CD8-positive, alpha-beta T cell (primary cell): ENCODE measurements at places on chromosomes 6 and 20.

DNA sequence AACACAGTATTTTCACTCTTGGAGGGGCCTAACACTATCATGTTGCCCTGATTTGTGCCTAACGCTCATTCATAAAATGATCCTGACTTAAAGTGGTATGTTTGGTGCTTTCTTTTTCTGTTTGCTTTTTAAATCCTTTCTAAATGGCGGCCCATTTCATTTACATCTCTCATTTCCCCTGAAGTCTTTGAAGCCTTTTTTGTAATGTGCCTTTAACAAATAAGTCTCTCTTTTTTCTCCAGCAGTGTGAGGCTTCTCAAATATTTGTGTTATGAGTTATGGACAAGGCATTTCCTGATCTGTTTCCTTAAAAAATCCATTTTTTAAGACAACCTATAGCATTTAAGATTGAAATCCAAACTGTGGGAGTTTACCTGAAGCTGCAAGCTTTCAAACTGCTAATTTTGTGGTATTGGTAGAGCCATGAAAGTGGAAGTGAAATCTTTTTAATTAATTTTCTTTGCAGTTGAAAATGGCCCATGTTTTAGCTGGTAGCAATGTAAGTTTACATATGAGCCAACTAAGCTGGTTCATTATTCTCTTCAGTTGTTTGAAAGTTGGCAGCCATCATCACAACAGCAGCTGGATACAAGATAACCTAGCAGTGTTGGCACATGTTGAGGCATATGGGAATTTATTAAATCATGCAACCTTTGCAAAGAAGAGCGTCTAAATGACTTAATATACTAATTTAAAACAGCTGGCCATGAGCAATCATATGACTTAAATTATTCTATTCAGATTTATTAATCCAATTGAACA, 469.7 kb downstream of the CDKAL1 start:
- DNase-seq: no peak

DNA sequence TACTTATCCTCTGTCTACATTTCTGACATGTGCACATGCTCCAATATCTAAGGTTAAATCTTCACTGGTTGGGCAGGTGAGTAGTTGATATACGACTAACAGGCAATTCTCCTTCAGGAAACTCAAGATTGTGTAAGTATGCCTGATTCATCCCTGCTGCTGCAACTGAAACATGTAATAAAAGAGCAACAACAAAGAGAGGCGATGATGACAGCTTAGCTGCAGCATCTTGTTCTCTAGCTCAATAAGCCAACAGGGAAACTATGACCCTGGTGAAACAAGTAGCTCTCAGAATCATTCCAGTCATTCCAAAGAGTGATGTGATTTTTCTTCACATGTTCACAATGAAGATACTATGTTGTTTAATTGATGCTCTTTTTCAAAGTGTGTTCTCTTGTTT, 74.4 kb downstream of the ELOVL4 start:
- DNase-seq: no peak

DNA sequence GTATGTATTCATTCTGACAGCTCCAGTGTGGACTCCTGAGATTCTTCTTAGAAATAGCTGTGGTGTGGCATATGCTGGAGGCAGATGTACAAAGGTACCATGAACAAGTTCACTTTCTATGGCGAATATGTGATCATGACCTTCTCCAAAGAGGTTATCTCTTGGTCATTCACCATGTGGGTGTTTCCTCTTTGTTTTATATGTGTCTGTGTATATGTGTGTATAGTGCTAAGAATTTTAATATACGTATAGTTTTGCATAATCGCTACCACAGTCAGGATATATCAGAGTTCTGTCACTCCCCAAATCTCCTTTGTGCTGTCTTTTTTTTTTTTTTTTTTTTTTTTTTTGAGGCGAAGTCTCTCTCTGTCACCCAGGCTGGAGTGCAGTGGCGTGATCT, 47.1 kb downstream of the PHACTR2 start:
- DNase-seq: no peak

- DNase-seq: no peak
Observed at GRCh38 chr6:34583461-34583860, 27.3 kb upstream of the SPDEF start.

GRCh38 chr6:85569323-85569722, 24.3 kb downstream of the SNX14 start:
- no peak for DNase-seq

DNA sequence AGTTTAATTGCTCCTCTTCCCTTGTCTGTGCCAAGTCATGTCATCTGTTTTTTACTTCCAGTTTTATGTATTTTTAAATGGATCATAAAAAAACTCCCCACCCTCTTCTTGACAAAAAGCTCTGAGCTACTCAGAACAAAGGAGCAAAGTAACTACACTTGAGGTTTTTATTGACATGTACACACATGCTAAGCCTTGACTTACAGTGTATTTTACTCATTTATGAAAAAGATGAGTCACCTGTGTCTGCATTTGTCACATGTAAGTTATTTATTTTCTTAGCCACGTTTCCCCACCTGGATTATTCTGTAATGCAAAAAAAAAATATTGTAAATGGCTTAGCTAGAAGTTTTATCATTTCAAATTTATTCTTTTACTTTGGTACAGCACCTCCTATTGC, 628.8 kb upstream of the SLC35B3 start:
- no peak for DNase-seq

DNA sequence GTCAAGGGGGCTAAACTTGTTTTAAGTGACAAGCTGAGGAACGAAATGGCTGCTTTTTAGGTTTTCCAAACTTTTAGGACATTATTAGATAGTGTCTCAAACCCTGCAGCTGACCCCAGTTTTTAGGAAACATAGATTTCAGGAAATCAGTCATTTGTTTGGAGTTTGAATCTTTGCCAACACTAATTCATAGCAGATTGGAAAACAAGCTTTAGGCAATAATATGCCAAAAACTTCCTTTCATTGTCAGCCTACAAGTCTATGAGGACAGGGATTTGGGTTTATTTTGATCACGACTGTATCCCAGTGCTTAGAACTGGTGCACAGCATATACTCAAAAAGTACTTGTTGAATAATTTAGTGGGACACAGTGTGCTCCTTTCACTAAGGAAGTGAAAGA, 123.2 kb downstream of the TINAG start:
- DNase-seq: no peak

DNA sequence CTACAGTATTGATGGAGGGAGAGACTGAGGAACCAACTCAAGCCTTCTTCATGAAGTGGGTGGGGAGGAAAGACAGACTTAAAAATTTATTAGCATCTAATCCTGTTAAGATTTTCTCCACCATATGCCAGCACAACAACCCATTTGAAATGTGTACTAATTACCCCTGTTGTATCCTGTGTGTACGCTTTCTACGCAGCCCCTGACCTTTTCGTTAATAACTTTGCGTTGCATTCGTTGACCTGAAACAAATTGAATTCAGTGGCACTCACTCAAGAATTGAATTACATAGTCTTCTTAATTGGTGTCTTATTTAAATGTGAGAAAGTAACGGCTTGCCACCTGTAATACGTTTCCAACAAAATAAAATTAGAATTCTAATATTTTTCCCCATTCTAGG, 113.9 kb downstream of the LINC00237 start:
- DNase-seq: no peak

GRCh38 chr20:20410678-20411077, 42.8 kb downstream of the INSM1 start:
- no peak for DNase-seq

- DNase-seq: no peak
Observed at GRCh38 chr6:161369339-161369738, 95.5 kb upstream of the AGPAT4 start.

- no peak for DNase-seq
Observed at GRCh38 chr6:137845460-137845859, 21.6 kb upstream of the TNFAIP3 start.

GRCh38 chr20:45100563-45101245, at the start of gene KCNS1:
Gene KCNS1 (minus strand): TSS chr20:45101127. CDS start chr20:45099236, 1,891 bp downstream.
- no peak for DNase-seq

DNA sequence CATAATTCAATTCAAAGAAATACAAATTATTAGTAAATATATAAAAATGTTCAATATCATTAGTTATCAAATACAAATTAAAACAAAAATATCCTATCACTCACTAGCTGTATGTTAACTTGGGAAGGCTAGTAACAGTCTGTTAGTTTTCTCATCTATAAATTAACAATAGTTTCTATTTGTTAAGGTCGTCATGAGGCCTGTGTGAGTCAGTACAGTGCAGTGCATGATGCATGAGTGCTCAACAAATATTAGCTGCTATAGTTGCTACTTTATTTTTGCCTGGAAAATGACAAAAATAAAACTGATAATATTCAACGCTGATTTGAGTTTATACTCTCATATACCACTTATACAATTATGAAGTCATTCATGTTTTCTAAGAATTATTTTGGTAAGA, 401.6 kb upstream of the RUNX2 start:
- DNase-seq: no peak

GRCh38 chr6:52522151-52522626, 54.7 kb downstream of the TRAM2 start:
- DNase-seq: no peak

DNA sequence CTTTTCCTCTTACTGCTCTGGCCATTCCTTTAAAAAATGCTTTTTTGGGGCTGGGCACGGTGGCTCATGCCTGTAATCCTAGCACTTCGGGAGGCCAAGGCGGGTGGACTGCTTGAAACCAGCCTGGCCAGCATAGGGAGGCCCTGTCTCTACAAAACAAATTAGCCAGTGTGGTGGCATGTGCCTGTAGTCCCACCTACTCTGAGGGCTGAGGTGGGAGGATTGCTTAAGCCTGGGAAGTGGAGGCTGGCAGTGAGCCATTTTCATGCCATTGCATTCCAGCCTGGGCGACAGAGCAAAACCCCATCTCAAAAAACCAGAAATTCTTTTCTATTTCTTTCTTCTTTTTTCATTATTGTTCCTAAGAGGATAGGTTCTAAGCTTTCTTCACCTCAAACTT, 36.9 kb upstream of the RNF144B start:
- no peak for DNase-seq

DNA sequence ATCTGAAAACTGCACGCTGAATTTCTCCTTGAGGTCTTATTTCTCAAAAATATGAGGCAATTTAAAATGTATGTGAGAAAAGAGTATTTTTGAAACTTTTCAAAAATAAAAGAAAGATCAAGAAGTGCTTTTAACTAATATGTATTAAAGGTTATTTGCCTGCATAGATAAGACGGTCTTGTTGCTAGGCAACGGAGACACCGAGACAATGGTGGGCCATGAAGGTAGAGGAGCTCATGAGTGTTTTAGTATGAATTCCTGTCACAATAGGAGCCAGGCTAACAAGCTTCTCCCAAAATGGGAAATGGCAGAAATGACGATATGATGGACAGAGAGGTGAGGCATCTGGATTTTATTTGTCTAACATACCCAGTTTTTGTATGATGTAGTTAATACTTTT, 308.2 kb downstream of the SLC35F1 start:
- DNase-seq: no peak

- no peak for DNase-seq
Observed at GRCh38 chr6:51459958-51460357, 627.5 kb downstream of the PKHD1 start.

GRCh38 chr20:36519944-36520343, 21.4 kb upstream of the MYL9 start:
- DNase-seq: no peak

- DNase-seq: no peak
Observed at GRCh38 chr6:126302191-126302590, 37.7 kb upstream of the CENPW start.

DNA sequence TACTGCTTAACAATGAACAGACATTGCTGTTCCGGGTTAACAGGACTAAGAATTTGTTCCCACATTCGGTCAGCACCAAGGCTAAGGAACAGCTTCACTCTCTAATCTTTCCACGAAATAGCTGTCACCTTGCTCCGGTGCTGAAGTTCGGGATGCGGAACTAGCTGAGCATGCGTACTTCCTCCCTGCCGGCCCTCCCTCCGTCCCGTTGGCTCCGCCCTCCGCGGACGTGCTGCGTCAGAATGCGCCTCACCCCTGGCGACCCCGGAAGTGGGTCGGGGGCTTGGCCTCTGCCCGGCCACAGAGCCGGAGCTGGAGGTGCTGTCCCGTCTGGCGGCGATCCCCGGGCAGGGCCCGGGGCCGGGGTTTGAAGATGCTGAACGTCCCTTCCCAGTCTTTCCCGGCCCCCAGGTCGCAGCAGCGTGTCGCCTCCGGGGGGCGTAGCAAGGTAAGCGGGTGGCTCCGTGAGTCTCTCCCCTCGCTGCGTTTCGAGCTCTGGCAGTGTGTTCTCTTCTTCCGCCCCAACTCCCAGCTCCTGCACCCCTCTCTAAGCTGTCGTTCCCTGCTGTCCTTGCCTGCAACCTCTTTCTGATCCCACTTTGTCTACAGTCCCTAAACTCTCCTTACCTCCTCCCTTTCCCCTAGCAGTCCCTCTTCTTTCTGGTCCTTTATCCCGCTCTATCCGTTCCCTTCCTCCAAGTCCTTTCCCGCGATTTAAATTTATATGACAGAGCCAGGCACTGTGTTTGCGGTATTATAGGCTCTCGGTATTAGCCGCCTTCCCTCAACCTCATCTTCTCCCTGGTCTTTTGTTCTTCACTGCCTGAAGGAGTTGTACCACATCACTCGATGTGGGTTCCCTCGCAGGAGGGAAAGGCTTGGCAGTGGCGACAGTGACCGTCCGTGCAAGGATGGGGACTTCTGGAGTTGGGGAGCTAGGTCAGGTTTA, at the start of gene CYB5R4:
CYB5R4 (plus strand) TSS at position 280 of the 949 bp plus-strand sequence; CDS start at position 374, 94 bp downstream.
- DNase-seq: peak; percentile 87

GRCh38 chr6:125764121-125764671, 14.8 kb downstream of the HEY2 start:
- no peak for DNase-seq

DNA sequence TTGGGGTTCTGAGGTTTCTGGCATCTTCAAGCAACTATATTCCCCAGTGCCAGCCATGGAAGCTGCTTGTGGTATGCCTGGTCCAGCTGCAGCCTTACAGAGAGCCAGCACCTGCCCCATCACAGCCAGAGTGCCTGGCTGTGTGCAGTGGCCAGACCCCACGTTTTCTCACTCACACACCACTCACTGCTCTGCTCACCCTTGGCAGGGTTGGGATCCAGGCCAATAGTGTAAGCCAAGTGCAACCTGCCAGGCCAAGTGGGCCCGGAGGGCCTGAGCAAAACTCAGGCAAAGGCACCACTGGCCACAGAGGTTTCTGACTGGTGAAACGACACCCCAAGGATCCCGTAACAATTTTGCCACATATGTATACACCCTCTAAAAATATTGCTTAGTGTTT, 67.9 kb upstream of the EYA4 start:
- no peak for DNase-seq

- peak; percentile 39 for DNase-seq
Observed at GRCh38 chr6:28953039-28953584, 29.3 kb upstream of the TRIM27 start.

GRCh38 chr20:47036091-47036870, 141.6 kb downstream of the EYA2 start:
- DNase-seq: no peak

- no peak for DNase-seq
Observed at GRCh38 chr20:17856024-17856564, 112.5 kb downstream of the SNX5 start.
